ENCODE measurements at places on chromosomes 6 and 20. TPM values are rescaled to one million over a fixed set of nuclear protein-coding genes. Genes with fewer than 3 reads are reported as not detected.

DNA sequence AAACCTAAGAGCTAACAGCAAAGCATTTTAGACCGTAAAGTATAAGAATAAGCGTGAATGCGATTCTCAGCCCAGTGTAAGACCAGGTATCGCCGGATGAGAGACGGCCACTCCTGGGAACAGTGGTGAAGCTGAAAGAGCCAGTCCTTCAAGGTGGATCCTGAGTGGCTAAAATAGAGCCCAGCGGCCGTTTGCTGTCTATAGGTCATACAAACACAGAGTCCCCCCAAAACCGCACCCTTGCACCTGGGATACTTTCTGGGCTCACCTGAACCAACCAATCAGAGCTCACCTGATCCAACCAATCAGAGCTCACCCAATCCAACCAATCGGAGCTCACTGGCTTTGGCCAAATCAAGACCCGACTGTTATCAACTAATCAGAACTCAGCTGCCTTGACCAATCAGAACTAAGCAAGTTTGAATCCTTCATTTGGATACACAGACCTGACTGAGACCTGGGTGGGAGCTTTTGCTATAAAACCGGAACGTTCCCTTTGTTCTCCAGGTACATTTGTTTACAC lies 248.2 kb downstream of the DLL1 start:
- DNase-seq = no peak
- H3K4me1 ChIP-seq = peaks cover 14% of the 10 kb centered on the region

Gene NMBR
- total RNA-seq = 0.22 TPM

- H3K27me3 ChIP-seq = peaks cover 14% of the 10 kb centered on the region
- H3K4me1 ChIP-seq = peaks cover 24% of the 10 kb centered on the region
- peak overlapping the region; percentile 21 for H3K27ac ChIP-seq
- H3K36me3 ChIP-seq = no peaks in the 10 kb centered on the region
These were observed 155.5 kb downstream of the MRPL14 start for GRCh38 chr6:43971776-43972126.

- H3K27ac ChIP-seq = no peak overlapping the region
- no peak overlapping the region for H3K4me3 ChIP-seq
- no peaks in the 10 kb centered on the region for H3K36me3 ChIP-seq
- DNase-seq = no peak
These were observed 260.4 kb upstream of the THEMIS start for GRCh38 chr6:128161263-128161662.

- peak overlapping the region; percentile 99 for H3K4me3 ChIP-seq
- H3K4me1 ChIP-seq = peaks cover 14% of the 10 kb centered on the region
- H3K27me3 ChIP-seq = no peaks in the 10 kb centered on the region
- peaks cover 4% of the 10 kb centered on the region for H3K36me3 ChIP-seq
These were observed 926 bp downstream of the PEX3 start for GRCh38 chr6:143451531-143451930.

- no peak for DNase-seq
- H3K36me3 ChIP-seq = peaks cover 9% of the 10 kb centered on the region
- no peak overlapping the region for H3K27ac ChIP-seq
- peaks cover 16% of the 10 kb centered on the region for H3K4me1 ChIP-seq
- no peaks in the 10 kb centered on the region for H3K27me3 ChIP-seq
- H3K4me3 ChIP-seq = no peak overlapping the region
These were observed 114.6 kb downstream of the CLIC5 start for GRCh38 chr6:45900808-45901752.

Gene JAG1
- 58.4 TPM for total RNA-seq

DNA sequence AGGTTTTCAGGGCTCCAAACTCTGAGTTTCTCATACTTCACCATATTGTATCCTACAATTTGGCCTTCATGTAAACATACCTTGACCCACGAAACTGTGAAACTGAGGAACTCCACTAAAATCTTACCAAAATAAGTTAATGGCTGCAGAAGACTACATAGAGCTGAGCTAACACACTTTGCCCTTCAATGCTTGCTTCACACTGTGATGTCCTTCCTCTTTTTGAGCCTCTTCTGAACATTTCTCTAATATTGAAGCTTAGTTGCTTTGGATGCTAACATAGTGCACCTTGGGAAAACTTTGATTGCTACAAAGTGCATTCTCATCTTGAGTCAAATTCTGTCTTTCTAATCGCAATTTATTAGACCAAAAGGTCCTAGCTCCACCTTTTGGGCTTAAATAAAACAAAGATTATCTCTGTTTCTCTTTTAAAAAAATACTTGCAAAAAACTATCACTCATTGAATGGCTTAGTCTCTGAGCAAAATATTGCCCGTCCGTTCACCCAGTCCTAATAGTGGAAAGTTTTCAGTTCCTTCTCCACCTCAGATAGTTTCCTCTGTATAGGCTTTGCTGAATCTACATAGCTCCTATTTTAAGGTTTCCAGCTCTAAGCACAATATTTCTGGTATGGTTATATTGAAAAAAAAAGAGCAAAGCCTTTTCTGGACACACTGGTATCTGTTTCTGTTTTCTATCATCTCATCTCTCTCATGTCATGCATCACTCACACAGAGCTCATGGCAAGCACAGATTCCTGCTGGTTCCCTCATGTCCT lies 494.6 kb downstream of the RFPL4B start:
- no peak overlapping the region for H3K27ac ChIP-seq
- H3K4me3 ChIP-seq = no peak overlapping the region
- no peak for DNase-seq
- H3K36me3 ChIP-seq = no peaks in the 10 kb centered on the region

Gene PTPRT
- 5.8 TPM for total RNA-seq

Gene FNDC1
- total RNA-seq = 0.14 TPM

Gene ENPP3
- 0.82 TPM for total RNA-seq

Gene MAFB
- total RNA-seq = 104 TPM

GRCh38 chr6:88983532-88983931 lies 20.1 kb upstream of the RNGTT start:
- H3K27me3 ChIP-seq = no peaks in the 10 kb centered on the region
- DNase-seq = no peak
- no peaks in the 10 kb centered on the region for H3K4me1 ChIP-seq
- no peak overlapping the region for H3K27ac ChIP-seq
- no peaks in the 10 kb centered on the region for H3K36me3 ChIP-seq
- no peak overlapping the region for H3K4me3 ChIP-seq

- peaks cover 27% of the 10 kb centered on the region for H3K4me1 ChIP-seq
- H3K27ac ChIP-seq = no peak overlapping the region
- DNase-seq = no peak
- H3K36me3 ChIP-seq = no peaks in the 10 kb centered on the region
- no peaks in the 10 kb centered on the region for H3K27me3 ChIP-seq
- no peak overlapping the region for H3K4me3 ChIP-seq
These were observed 46.9 kb downstream of the ANKRD6 start for GRCh38 chr6:89479897-89480296.

DNA sequence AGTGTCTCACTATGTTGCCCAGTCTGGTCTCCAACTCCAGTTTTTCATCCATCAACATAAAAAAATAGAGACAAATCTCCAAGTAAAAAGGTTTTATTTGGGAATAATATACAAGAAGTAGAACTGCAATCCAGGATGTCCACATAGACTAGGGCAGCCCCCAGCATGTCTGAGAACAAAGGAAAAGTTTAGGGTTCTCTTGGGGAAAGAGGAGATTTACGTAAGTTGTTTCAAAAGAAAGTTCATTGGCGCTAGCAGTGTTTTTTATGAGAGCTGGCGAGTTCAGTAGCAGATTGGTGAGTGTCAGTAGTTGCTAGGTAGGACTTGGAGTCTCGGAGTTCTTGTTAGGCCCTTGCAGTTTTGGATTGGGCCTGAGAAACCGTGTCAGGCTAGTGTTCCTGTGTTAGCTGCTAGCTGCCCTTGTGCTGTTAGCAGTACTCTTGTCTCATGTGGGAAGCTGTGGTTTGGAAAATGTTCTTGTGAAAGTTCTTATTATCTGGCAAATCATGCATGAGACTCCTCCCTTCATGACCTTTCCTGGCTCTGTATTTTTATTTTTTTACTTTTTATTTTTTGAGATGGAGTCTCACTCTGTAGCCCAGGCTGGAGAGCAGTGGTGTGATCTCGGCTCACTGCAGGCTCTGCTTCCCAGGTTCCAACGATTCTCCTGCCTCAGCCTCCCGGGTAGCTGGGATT lies 24.7 kb downstream of the TTLL9 start:
- H3K4me1 ChIP-seq = no peaks in the 10 kb centered on the region
- H3K36me3 ChIP-seq = no peaks in the 10 kb centered on the region
- H3K27me3 ChIP-seq = peaks cover 11% of the 10 kb centered on the region
- no peak overlapping the region for H3K27ac ChIP-seq
- H3K4me3 ChIP-seq = no peak overlapping the region
- no peak for DNase-seq

Gene OR2H2
- not detected for total RNA-seq

DNA sequence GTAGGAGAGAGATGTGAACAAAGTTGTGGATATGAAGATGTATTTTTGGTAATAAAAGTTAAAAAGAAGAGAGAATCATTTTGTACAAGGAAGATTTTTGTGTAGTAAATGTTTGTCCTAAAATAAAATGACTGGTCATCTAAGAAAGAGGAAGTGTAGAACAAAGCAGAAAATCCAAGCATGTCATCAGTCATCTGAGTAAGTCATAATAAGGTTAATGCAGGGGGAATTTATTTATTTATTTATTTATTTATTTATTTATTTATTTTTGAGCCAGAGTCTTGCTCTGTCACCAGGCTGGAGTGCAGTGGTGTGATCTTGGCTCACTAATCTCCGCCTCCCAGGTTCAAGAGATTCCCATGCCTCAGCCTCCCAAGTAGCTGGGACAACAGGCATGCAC lies 15.7 kb upstream of the CGA start:
- no peak for DNase-seq
- no peaks in the 10 kb centered on the region for H3K36me3 ChIP-seq
- H3K4me1 ChIP-seq = no peaks in the 10 kb centered on the region
- no peak overlapping the region for H3K27ac ChIP-seq

Gene TP53INP2
- total RNA-seq = 60.7 TPM
